Nasal cavity respiratory epithelium epithelial cell of viscerocranial mucosa (primary cell): ENCODE measurements at places on chromosomes 13 and 19. TPM values are rescaled to one million over a fixed set of nuclear protein-coding genes. Genes with fewer than 3 reads are reported as not detected.

ZNF555 gene
- total RNA-seq, result 7.2 and 8.8 TPM in 2 replicates

TNNT1 gene
- 23.2 and 27.6 TPM in 2 replicates for total RNA-seq

PEAK3 gene
- not detected in 2 replicates for total RNA-seq

STXBP2 gene
- 49.9 and 113 TPM in 2 replicates for total RNA-seq

CEACAM8 gene
- not detected in 2 replicates for total RNA-seq

SHKBP1 gene
- total RNA-seq, result 55.9 and 57.1 TPM in 2 replicates

LILRB5 gene
- total RNA-seq, result not detected in 2 replicates

UGGT2 gene
- 30.4 and 49.0 TPM in 2 replicates for total RNA-seq
